ENCODE measurements at places on chromosomes 3 and 15.

DNA sequence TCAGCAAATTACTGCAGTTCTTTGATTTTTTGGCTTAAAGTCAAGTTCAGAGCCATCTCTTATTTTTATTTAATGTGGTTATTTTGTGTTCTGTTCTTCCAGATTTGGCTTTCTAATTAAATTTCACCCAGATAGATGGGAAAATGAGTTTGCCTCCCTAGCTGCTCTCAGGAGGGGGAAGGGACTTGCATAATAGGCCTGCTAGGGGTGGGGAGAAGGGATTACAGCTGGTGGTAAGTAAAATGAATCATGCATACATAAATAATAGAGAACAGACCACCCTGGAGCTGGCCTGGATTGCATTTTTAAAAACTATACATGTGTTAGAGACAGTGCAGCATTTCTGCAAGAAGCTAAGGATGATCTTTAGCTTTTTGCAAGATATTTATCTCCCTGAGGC lies 3.9 kb upstream of the PXYLP1 start:
- DNase-seq: peak; percentile 29

- DNase-seq: no peak
These were observed 138.4 kb downstream of the MOBP start for GRCh38 chr3:39605837-39606236.

DNA sequence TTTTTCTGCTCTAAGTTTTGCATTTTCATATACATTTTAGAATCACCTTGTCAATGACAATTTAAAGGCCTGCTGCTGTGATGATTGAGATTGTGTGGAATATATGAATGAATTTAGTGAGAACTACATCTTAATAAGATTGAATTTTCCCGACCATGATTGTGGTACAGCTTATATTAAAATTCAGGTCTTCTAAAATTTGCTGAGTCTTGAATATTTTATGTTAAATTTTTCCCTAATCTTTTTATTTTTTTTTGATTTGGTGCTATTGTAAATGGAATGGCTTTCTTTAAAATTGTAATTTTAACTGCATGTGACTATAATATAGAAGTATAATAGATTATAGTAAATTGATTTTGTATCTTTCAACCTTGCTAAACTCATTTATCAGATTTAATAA lies 172.1 kb downstream of the IL1RAP start:
- DNase-seq: no peak

- DNase-seq: no peak
These were observed 62.3 kb downstream of the SENP2 start for GRCh38 chr3:185648396-185648795.

DNA sequence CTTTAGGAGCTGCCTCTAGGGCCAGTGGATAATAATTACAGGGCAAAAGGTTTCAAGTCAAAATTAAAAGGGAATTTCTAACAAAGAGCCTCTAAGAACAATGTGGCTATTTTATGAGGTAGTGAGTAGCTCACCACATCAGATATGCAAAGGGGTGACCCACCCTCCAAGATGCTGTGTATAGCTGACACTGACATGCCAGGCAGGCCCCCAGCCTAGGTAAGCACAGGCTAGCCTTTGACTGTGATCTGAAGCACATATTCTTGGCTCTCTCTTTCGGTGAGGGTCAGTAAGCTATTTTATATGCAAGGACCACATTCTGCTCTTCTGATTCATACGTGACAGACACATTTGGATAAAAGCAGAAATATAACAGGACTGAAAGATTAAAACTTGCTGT lies 2.8 kb upstream of the THSD4 start:
- DNase-seq: peak; percentile 42

- no peak for DNase-seq
These were observed 463.1 kb upstream of the ARHGEF26 start for GRCh38 chr3:153658136-153658535.

- no peak for DNase-seq
These were observed 24.9 kb downstream of the NIPA2 start for GRCh38 chr15:22863356-22863755.

DNA sequence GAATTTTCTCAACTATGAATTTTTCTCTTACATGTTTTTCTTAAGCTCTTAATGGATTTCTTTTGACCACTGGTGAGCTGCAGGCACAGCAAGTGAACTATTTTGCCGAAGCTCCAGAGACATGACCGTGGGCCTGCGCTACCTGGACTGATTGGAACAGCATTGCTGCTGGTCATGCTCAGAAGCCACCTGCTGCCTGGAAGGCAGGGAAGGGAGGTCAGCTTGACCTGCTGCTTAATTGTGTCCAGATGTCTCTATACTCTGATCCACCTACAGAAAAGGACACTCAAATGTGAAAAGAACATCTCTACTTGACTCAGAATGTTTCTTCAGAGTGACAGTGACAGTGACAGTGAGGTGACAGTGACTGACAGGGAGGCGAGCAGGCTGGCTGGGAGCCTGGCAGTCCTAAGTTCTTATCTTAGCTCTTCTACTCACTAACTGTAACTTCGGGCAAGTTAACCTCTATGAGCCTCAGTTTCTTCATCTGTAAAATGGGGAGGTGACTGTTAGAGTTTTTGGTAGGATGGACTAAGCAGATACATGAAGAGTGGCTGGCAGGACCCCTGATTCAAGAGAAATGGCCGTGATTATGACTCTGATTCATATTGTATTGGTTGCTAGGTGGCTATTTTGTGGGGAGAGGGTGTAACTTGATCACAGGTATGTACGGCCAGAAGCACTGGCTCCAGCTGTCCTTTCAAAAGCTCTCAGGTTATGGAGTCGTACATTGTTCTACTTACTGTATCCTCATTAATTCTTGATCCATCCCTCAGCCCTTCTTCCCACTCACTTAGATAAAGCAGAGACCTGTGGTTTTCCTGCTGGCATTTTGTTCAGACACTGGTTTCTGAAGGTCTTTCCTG lies 54.8 kb upstream of the DLG1 start:
- no peak for DNase-seq

DNA sequence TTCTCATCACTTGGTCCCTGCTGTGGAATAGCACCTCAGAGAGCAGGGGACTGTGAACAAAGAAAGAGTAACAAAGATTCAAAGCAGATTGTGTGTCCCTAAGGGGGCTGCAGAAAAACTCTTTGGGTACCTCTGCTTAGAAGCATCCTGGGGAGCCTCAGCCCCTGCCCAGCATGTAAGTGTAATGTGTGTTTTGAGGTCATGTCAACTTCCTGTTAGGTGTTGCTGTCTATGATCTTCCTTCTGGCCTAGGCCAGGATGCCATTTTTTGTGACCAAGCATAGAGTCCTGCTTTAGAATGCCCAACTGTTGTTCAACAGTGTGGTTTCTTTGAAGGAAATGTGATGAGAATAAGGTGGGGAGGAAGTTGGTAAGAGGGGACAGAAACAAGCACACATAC lies 77.1 kb upstream of the BCL6 start:
- DNase-seq: no peak

DNA sequence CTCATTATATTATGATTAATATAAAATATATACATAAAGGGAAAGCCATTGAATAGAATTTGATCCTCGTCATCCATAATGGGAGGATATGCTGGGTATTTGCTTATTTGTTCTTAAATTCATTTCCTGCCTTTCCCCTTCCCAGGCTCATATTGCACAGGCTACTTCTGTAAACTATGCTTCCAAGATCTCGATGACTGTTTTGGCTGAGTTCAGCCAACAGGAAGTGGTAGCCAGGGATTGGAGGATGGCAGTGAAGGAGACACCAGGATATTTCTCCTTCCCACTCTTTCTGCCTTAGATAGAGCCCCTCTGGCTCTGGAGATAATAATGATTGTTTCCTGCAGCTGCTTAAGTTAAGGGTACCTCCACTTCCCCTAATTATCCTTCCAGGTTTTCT lies 44.3 kb upstream of the DYNC1LI1 start:
- DNase-seq: peak; percentile 75
